Stimulated activated CD4-positive, alpha-beta T cell treated with anti-CD3 and anti-CD28 coated beads, Interleukin-12 subunit alpha, Interleukin-12 subunit beta, amount 100 ng/mL, for 24 hours (primary cell): ENCODE measurements at places on chromosomes 16 and 17.

- no peak for DNase-seq
Observed at GRCh38 chr17:65268832-65269231, 131.7 kb downstream of the RGS9 start.

DNA sequence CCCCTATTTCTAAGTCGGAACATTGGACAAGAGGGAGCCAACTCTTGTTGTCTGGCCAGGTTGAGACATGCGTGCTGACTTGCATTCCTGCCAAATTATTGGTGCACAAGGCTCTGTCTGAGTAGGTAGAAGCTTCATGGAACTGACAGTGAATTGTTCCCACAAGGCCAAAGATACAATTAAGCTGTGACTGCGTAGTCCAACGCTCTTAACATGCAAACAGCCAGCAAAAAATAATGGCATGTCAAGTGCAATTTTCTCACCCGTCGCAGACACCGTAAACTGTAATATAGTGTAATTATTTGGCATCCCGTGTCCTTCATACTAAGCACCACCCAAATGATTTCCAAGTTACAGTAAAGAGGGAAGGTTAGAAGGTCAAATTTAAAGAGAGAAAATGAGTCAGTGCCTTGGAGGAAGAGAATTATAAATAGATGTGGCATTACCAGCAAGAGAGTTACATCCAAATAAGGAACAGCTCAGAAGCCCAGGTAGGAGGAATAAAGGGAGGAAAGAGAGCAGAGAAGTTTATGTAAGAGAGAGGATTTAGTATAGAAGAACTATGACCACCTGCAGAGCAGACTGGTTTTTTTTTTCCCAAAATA lies 21.8 kb downstream of the CDH8 start:
- DNase-seq = no peak

- DNase-seq = no peak
Observed at GRCh38 chr17:58289869-58290268, 9.1 kb upstream of the MPO start.

GRCh38 chr16:73172241-73172972 lies 124.5 kb upstream of the ZFHX3 start:
- DNase-seq = no peak

DNA sequence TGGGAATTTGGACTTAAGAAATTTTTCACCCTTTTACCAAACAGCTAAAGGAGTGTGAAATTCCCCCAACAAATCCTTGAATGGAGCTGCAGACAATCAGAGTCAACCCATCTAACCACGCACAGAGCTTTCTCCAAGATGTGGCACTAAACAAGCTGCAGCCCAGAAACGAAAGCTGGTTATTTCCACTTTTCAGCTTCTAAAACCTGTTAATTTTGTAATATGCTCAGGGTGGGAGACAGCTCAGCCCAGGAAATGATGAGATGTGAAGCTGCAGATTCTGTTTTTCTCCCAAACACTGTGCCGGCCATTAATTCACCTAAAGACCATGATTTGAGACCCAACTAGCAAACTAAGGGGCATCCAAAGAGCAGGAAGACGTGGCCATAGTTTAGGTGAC lies 33.2 kb upstream of the ABR start:
- no peak for DNase-seq

DNA sequence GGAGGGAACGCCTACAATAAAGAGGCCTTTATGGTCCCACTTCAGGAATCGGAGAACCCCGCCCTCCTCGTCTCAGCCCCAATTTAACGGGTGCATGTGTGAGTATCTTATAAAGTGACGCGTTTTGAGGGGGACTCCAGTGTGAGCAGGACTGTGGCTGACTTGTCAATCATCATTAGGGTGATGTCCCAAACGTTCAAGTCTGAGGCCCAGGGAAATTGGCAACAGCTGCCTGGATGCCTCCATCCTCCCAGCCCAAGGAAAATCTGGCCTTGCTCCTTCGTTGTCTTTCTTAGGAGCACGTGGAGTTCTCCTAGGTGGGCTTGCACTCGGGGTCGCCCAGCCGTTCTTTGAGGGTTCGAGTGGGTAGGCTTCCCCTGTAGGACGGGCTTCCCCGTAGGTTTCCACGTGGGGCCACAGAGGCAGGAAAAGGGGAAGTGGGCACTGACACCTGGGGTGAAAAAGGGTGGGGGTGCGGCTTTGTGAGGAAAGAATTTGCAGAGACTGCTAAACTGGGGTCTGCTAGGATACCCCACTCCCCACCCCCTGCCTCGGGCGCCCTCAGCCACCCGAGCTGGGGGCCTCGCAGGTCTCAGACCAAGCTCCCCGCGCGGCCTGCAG lies 561 bp upstream of the HERPUD1 start:
- DNase-seq = no peak

GRCh38 chr17:75697651-75698291 lies 23.5 kb upstream of the ITGB4 start:
- DNase-seq = no peak

DNA sequence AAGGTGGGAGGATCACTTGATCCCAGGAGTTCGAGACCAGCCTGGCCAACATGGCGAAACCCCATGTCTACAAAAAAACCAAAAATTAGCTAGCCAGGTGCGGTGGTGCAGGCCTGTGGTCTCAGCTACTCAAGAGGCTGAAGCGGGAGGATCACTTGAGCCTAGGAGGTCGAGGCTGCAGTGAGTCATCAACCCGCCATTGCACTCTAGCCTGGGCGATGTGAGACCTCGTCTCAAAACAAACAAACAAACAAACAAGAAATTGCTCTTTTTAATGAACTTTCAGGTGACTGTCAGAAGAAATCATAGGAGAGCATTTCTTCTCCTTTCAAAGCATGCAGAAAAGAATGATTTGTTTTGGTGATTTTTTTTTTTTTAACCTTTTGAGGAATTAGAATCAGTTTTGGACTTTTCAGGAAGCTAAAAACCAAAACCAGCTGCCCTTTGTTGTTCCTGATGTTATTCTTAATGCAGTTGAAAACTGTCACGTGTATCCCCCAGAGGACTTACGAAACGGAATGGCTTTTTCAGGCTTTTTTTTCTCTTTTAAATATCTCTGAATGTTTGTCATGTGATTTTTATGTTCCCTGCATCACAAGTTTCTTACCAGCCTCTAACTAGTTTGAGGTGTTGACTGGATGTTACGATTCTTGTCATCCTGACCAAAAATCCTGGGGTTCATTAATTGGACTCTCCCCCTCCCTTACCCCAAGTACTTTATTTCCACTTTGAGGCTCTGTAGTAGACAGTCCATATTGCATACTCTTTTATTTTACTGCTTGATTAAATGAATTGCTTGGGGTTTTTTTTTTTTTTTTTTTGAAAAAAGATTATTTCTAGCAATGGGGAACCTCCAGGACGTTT lies 34.1 kb downstream of the SNX29 start:
- DNase-seq = no peak

DNA sequence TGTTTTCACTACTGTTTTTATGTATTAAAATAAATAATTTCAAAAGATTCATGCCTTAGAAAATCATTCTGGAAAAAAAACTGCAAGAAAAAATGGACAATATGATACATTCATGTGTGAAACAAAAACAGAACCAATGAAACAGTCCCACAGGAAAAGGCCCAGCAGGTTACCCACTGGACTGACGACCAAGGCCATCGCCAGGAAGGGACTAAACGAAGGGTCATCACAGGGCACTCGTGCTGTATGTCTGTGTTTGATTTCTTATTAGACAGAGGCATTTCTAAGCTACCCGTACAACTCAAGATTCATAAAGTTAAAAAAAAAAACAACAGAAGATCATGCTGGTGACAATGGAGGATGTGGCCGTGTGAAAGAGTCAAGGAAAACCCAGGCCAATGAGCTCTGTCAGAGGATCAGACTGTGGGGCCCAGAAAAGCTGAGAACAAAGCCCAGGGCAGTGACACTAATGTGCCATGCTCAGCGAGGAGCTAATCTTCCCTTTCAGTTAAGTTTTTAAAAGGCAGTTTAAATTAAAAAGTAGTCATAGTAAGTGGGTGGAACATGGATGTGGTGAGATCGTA lies 31.8 kb downstream of the NSMCE1 start:
- no peak for DNase-seq

- DNase-seq = no peak
Observed at GRCh38 chr17:30345527-30346075, 11.7 kb upstream of the TMIGD1 start.

DNA sequence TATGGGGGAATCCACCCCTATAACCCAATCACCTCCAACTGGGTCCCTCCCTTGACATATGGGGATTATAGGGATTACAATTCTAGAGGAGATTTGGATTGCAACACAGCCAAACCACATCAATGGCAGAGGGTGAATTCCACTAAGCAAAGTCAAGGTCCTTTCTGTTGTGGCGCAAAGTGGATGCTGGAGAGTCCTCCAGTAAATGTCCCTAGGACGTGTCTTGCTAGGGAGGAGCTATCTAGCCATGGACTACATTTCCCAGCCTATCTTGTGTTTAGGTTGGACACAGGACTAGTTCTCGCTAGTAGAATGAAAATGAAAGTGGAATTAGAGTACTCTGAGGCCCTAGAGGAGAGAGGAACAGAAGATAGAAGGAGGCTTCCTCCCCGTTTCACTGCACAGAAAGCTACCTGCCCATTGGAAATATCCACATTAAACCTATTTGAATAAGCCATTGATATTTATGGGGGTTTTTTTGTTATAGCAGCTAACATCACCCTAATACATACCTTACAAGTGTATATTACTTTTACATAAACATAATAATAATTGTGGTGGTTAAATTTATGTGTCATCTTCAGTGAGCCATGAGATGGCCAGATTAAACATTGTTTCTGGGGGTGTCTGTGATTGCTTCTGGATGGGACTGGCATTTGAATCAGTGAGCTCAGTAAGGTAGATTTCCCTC lies 56.7 kb upstream of the ERCC4 start:
- DNase-seq = no peak

- no peak for DNase-seq
Observed at GRCh38 chr17:65489413-65490155, 71.9 kb downstream of the AXIN2 start.

- no peak for DNase-seq
Observed at GRCh38 chr16:84485255-84486010, 19.0 kb downstream of the MEAK7 start.

GRCh38 chr17:69477204-69477902 lies 62.9 kb downstream of the MAP2K6 start:
- DNase-seq = no peak

DNA sequence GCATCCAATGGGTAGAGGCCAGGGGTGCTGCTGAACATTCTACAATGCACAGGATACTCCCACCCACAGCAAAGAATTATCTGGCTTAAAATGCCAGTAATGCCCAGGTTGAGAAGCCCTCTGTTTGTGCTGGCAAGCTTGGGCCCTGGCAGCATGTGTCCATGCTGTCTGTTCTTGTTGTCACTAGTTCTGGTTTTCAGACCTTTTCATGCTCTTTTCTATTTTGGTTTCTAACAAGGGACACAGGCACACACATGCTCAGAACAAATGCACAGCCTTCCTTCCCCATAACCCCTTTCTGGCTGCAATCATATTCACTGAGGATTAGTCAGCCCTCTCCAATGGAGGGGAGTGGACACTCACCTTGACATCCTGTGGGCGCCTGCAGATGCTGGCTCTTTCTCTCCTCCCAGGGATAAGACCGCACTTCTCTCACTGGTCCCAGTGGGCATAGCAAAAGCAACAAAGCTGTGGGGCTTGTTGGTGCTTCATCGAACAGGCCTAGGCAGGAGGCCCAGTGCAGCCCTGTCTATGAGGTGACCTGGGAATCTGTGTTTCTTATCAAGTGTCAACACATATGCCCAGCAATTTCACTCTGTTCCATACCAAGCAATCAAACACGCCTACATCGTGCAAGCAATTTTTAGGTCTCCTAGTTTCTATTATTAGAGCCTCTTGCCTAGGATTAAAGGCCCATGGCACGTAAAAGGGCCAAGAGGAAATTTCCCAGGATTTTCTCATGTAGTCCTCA lies 271.1 kb upstream of the CCL2 start:
- no peak for DNase-seq

DNA sequence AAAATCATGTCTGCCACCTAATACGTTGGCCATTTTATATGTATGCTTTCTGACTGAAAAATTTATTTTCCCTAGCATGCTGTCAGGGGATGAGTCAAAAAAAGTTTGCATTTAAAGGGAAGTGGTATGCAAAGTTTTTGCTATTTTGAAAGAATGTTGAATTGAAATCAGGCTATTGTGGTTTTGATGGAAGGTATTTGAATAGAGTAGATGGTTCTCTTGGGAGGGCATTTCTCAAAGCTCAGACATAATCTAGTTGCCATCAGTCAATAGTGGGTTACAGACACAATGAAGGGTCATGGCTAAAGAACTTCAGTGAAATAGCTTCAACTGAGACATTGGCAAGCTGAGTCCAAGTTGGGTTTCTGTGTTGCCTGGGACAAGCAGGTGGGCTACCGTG lies 102.4 kb downstream of the MAP2K6 start:
- DNase-seq = no peak

DNA sequence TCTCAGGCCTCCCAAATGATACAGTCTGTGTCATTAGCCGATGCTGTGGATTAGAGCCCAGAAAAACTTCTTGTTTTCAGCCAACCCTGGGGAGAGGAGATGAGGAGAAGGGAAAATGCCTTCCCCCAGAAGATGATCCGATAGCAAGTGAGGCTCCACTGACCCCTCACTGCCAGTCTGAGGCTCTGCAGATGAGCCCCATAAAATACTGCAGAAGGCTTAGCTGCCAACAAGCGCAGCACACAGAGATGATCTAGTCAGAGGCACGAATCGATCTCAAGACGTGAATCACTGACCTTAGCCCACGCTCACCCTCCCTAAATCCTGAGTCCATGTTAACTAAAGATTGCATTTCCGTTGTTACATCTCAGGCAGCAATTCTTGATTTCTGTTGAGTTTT lies 31.5 kb downstream of the SALL1 start:
- no peak for DNase-seq

- no peak for DNase-seq
Observed at GRCh38 chr16:85381738-85382592, 231.2 kb upstream of the GSE1 start.

DNA sequence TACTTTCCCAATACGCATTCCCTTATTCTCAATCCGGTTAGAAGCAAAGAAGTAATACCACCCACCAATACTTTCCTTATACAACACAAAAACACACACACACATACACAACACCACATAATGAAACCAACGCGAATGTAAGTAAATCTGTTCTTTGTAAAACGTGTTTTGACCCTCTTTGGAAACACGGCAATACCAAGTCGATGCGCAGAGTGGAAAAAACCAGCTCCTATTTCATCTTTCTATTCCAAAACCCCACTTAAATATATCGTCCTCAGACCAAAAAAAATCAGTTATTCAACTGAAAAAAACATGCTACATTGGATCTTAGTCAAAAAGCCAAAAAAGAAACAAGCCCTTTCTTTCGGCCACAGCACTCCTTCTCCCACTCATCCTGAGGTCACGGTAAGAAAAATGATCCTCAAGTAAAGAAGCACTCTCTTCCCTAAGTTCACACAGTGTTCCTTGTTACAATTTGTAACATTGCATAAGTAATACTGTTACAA lies 31.0 kb upstream of the ARL4D start:
- DNase-seq = no peak

DNA sequence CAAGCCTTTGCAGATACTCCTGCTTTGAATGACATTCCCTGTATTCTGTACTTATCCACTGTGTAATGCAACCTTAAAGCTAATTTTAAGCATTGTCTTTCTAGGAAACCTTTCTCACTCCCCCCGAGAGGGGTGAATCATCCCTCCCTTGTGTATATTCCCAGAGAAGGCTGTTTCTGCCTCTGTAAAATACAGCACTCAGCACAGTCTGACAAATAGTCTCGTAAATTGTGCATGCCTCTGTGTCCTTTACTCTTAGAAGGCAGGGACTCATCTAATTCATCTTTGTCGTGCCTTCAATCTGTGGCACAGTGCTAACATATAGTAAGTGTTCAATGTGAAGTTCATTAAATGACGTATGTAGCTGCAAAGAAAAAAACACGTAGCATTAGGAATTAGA lies 200.7 kb downstream of the CA10 start:
- no peak for DNase-seq

- no peak for DNase-seq
Observed at GRCh38 chr17:63019138-63019873, 53.3 kb downstream of the TANC2 start.
